ENCODE measurements at places on chromosomes 7 and 10. TPM values are rescaled to one million over a fixed set of nuclear protein-coding genes. Genes with fewer than 3 reads are reported as not detected.

SMKR1 gene
- not detected for total RNA-seq

SEMA3E gene
- total RNA-seq: 1.0 TPM

MAGI2 gene
- total RNA-seq: 4.2 TPM

PNLIP gene
- total RNA-seq: 1.0 TPM

ZNF365 gene
- total RNA-seq: under 0.01 TPM

ABCB1 gene
- under 0.01 TPM for total RNA-seq

EXOC4 gene
- 129 TPM for total RNA-seq

OR2A12 gene
- total RNA-seq: not detected

SEC31B gene
- total RNA-seq: 2.6 TPM

TCAF2 gene
- 2.1 TPM for total RNA-seq

SFXN2 gene
- 4.2 TPM for total RNA-seq

THNSL1 gene
- total RNA-seq: 6.8 TPM

KCNMA1 gene
- total RNA-seq: 18.8 TPM

OLAH gene
- total RNA-seq: 1.0 TPM

SFRP4 gene
- total RNA-seq: 28.7 TPM

MMD2 gene
- total RNA-seq: not detected

SLC18A3 gene
- not detected for total RNA-seq

BNIP3 gene
- 20.9 TPM for total RNA-seq

SPDYE2B gene
- total RNA-seq: not detected

KCNIP2 gene
- 2.1 TPM for total RNA-seq

ARHGEF35 gene
- 1.6 TPM for total RNA-seq

CLDN4 gene
- total RNA-seq: not detected

LRMDA gene
- 7.3 TPM for total RNA-seq

OR2A2 gene
- total RNA-seq: not detected

NPVF gene
- not detected for total RNA-seq

ATXN7L1 gene
- total RNA-seq: 6.3 TPM

ADAM22 gene
- 9.9 TPM for total RNA-seq

LRRTM3 gene
- total RNA-seq: 1.0 TPM

PALD1 gene
- total RNA-seq: 15.7 TPM

SYT15 gene
- 1.0 TPM for total RNA-seq

SORCS1 gene
- 4.2 TPM for total RNA-seq

IKZF1 gene
- total RNA-seq: 2.1 TPM

SFTPA2 gene
- 0.52 TPM for total RNA-seq

ATRNL1 gene
- total RNA-seq: 7.8 TPM

PLEKHS1 gene
- total RNA-seq: 0.52 TPM

Data from skeletal muscle tissue (tissue), 5 donors.